ENCODE measurements at places on chromosomes 13 and 19. TPM values are rescaled to one million over a fixed set of nuclear protein-coding genes. Genes with fewer than 3 reads are reported as not detected.

The ZNF583 gene
- total RNA-seq: 2.1 TPM

The ZNF649 gene
- total RNA-seq: 8.1 TPM

The ATP4A gene
- total RNA-seq: not detected

- no peak for DNase-seq
Observed at GRCh38 chr13:42769650-42770049, 11.7 kb upstream of the FAM216B start.

The PLK5 gene
- total RNA-seq: not detected

DNA sequence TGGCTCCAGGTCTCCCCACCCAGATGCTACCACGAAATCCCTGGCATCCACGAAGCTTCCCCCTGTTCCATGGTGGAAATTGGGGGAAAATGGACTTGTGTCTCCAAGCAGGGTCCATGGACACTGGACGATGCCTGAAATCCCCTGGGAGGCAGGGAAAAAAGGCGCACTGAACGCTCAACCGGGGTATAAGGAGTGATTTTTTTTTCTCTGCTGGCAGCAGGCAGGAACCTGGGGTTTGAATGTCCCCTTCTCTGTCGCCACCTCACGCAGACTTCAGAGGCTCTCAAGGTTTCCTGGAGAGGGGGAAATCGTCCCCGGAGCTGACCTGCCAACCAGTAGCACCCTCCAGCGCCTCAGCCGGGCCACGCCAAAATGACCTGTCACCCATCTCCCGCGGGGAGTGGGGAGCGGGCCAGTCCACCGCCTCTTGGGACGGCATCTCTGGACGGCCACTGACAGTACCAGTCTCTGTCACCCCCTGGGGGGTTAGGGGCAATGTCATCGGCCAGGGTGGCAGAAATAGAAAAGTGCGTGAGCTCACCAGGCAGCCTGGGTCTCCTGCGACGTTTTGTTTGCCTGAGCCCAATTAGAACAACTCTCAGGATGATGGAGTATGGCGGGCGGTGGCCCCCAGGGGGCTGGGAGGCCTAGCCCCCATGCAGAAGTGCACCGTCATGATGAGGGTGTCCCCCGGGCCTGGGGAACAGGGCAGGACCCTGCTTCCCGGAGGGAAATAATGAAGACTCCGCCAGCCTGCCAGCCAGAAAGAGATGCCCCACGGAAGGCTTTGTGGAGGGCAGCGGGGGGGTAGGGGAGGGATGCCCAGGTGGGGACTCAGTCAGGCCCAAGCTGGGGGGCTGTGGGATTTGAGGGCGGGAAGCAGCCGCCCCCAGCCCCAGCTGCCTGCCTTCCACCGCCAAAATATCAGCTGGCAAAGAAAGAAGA, 2.6 kb downstream of the PTPRS start:
- DNase-seq: no peak
